ENCODE measurements at places on chromosomes 7 and 10.
A peak's percentile ranks its signal among the peaks of the same experiment; 100 is the strongest.

- no peak for DNase-seq
Measured at GRCh38 chr10:22158426-22158825, 59.4 kb downstream of the EBLN1 start.

DNA sequence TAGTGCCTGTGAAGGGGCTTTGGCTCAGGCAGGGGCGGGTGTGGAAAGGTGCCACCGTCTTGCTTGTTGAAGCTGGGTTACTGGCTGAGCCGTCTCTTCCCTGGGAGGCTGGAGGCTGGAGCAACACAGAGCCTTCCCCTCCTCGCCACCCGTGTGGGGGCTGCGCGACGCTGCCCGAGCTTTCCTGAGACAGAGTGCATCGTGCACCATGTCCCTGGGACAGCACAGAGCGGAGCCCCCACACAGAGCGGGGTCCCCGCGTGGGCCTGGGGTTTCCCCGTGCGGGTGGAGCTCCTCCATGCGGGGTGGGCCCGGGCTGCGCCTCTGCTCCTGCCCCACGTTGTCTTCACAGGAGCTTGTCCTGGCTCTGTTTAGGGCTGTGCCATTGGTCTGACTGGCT lies 69.9 kb downstream of the INPP5A start:
- DNase-seq = no peak

DNA sequence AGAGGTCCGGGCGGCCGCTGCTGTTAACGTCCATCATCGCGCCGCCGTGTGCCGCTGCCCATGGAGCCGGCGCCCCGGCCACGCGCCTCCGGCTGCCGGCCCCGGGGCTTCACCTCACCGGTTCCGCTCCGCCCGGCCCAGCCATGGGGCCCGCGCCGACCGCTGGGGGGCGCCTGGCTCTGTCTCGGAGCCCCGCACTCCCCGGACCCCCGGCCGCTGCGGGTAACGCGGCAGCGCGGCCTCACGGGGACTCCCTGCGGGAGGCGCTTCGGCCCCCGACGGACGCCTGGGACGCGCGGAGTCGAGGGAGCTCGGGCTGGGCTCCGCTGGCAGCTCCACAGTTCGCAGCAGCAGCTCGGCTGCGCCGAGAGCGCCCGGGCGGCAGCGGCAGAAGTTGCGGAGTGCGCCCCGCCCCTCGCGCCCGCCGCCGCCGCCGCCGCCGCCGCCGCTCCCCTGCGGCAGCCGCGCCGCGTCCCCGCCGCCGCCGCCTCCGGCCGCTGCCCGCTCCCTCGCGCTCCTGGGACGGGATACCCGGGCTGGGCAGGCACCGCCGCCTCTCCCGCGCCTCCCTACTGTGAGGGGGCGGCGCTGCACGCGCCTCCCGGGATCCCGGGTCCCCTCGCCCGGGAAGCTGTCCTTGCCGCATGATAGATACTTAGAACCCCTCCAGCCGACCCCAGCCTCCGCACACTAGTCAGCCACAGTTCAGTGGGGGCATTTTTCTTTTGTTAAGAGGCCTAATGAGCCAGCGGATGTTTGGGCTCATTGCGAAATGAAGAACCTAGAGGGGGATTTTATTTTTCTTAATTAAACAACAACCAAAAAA lies at the start of gene HTR7:
HTR7 (minus strand) TSS at position 405 of the 826 bp plus-strand sequence; CDS start at position 37, 368 bp downstream.
- no peak for DNase-seq

- no peak for DNase-seq
Measured at GRCh38 chr7:94061326-94061725, 57.2 kb upstream of the BET1 start.

DNA sequence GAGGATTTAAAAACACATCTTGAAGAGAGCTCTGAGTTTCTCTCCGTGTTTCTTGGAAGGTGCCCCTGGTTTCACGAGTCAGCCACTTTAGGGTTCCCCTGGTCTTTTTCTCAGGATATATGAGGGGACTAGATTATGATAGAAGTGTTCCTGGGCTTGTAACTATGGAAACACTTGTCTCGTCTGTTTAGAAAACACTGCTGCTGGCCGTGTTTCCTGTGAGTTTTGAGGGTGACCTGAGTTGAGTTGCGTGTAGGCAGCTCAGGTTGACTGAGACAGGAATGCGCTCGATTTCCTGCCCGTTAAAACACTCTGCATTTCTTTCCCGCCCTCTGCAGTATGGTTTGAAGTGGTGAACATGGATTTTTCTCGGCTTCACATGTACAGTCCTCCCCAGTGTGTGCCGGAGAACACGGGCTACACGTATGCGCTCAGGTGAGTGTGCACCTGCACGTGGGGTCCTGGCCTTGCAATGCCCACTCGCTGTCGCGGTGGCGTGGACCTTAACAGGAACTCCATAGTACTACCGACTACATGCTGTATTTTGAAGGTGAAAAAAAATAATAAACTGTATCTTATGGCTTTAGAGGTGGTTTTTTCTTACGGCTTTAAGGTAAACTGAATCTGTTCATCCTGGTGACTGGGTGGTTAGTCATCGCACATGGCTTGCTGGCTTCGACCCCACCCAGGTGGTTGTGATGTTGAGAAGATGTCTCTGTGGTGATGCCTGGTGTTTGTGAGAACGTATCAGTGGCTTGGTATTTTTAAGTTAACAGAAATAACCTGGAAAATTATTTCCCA lies at the start of gene SUN1:
SUN1 (plus strand) TSS at position 310 of the 801 bp plus-strand sequence; CDS start at position 359, 49 bp downstream.
- DNase-seq = no peak

DNA sequence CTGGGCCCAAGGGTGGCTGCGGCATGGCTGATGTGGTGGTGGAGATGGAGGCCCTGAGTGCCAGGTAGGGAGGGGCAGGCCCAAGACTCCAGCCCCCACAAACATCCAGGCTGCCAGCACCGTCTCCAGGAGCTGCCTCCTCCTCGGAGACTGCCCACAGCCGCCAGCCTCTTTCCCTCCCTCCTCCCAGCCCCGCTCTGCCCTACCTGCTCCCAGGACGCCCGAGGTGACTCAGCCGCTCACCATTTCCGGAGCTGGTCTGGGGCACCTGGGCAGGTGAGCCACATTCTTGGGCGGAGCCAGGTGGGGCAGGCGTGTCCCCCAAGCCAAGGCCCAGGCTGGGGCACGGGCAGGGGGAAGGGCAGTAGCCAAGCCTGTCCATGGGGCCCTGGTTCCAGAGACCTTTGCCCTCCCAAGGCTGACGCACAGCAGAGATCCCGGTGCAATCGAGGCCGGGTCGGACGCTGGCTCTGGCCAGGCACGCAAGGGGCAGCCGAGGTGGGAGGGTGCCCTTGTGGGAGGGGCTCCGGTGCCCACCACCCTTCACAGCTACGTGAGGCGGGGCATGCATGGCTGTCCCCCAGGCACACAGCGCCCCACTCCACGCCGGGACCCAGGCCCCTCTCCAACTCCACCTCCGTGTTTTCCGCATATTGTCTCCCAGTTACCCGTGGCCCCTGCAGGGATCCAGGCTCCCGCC lies 8.8 kb downstream of the ADAP1 start:
- DNase-seq = no peak

DNA sequence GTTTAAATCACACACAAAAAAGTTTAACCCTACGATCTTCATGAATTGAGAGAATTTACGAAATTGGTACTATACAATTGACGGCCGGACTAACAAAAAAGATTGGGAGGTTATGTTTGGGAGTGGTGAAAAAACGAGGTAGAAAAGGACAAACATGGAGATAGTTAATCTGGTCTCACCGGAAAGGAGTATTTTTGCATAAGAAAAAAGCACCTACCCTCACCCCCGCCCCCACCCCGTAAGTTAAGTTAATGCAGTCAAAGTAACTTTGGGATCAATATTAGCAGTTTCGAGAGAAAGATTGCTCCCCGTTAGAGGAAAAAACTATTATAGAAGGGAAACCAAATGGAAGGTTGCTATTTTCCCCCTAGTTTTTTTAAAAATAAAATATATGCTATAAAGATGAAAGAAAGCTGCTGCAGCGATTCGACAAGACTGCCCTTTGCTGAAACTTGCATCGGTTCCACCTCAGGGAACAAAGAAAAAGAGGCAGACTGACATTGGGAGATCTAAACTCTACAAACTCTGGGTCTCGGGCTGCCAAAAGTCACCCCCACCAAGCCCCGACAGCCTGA lies 3.5 kb downstream of the SP8 start:
- DNase-seq = no peak

- no peak for DNase-seq
Measured at GRCh38 chr10:86337121-86337601, 29.4 kb downstream of the GRID1 start.

DNA sequence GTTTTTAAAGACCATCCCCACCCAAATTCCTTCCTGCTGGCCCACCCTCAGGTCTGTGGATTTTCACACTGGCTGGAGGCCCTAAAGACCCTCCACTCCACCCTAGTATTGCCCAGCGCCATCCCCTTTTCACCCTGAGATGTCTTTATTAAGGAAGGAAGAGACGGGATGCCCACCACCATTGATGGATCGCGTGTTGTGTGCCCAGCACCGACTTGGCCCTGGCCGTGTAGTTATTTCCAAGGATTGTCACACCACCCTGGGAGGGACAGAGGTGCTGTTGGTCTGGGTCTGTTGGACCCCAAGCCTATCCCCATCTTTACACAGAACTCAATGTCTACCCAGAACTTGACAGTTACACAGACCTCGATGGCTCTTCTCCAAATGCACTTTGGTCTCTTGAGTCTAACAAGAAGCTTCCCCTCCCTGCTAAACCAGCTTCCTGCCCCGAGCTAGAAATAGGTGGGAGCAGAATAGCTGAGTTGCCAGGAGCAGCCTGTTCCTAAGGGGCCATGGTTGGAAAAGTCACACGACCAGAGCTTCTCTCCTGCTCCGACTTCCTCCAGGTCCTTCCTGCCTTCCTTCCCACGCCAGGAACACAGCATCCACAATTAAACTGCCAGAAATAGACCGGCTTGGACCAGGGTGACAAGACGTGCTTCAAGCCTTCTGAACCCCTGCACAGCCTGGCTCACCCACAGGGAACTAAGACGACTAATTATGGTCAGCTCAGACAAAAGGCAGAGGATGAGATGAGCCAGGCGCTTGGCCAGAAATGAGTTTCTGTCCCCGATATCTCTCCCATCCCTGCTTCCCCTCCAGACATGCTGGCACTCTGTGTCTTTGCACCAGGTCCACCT lies 139.5 kb upstream of the CHST15 start:
- DNase-seq = no peak

- DNase-seq = peak; percentile 20
Measured at GRCh38 chr10:78520737-78521430, 487.2 kb downstream of the RPS24 start.

DNA sequence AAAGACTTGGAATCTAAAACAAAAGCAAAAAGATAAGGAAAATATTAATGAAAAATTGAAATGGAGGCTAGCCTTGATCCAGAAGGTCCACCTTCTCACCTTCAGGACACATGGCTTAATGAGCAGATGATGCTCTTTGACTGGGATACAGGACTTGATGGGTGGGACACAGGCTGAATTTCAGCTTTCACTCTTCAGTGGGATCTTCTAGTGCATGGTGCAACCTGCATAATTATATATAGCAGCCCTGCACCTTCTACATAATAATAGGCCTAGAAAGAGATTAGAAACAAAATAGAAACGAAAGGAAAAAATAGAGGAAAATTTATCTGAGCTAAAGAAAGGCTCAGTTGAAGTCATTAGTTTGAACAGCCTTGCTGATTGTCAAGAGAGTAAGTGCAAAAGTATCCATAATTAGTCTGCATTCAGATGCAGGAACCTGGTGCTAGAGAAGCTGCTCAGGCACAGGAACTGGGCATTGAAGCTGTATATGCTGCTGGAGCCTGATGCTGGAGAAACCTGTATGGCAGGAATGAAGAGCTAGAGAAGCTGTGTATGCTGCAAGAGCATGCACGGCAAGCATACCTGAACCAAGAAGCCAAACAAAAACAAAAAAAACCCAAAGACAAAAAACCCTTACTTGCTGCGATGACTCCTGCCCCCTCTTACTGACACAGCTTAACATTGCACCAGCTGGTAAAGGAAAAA lies 19.4 kb downstream of the MKLN1 start:
- no peak for DNase-seq

- no peak for DNase-seq
Measured at GRCh38 chr10:70558871-70559810, 43.4 kb downstream of the PRF1 start.

GRCh38 chr10:86262688-86263181 lies 103.9 kb downstream of the GRID1 start:
- no peak for DNase-seq

GRCh38 chr10:60877777-60878120 lies 66.2 kb downstream of the RHOBTB1 start:
- no peak for DNase-seq

DNA sequence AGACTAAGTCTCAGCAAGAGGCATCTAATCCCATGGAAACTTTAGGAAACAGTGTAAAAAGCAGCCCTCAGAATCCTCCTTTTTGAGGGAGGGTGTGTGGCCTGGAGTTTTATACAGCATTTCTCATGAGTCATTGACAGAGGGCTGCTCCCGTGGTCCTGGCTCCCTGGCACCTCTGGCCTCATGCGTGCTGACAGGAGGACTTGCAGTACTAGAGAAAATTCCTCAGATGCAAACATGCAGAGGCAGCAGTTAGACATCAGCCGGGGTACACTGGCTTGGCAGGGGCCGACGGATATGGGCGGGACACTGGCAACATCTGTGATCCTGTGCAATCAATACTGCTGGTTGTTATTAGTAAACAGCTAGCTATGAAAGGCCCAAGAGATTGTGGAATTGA lies 925.1 kb upstream of the CELF2 start:
- DNase-seq = no peak

GRCh38 chr7:44491229-44491628 lies 771 bp upstream of the NUDCD3 start:
- no peak for DNase-seq

- no peak for DNase-seq
Measured at GRCh38 chr7:107078517-107078966, 34.0 kb downstream of the PRKAR2B start.

DNA sequence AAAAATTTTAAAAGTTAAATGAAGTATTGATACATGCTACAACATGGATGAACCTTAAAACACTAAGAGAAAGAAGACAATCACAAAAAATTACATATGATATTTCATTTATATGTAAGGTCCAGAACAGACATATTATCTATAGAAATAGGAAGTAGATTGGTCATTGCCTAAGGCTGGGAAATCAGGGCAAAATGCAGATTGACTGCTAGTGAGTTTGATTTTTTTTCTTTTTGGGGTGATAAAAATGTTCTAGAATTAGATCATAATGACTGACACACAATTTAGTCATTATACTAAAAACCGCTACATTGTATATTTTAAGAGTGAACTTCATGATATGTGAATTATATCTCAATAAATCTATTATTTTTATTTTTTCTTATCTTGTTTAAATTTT lies 88.3 kb downstream of the CPEB3 start:
- DNase-seq = no peak

DNA sequence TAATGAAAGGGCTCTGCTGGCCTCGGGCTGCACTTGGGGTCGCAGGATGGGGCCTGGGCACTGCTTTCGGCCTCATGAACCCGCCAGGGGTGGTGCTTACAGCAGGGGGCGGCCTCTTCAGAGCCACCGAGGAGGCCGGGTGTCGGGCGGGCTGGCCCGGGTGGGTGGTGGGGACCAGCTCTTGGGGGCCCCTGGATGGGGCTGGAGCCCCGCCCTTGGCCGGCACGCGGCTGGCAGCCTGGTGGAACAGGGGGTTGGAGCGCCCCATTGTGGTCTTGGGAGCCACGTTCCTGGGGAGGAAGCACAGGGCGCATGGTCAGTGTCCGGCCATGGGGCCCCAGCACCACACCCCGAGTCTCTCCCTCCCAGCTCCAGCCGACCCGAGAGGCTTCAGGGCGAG lies 8.8 kb downstream of the ADAM8 start:
- DNase-seq = no peak

GRCh38 chr7:129453510-129454248 lies 19.4 kb downstream of the STRIP2 start:
- DNase-seq = no peak
